HFFc6 (cell line): ENCODE measurements at places on chromosomes 6 and 20.

DNA sequence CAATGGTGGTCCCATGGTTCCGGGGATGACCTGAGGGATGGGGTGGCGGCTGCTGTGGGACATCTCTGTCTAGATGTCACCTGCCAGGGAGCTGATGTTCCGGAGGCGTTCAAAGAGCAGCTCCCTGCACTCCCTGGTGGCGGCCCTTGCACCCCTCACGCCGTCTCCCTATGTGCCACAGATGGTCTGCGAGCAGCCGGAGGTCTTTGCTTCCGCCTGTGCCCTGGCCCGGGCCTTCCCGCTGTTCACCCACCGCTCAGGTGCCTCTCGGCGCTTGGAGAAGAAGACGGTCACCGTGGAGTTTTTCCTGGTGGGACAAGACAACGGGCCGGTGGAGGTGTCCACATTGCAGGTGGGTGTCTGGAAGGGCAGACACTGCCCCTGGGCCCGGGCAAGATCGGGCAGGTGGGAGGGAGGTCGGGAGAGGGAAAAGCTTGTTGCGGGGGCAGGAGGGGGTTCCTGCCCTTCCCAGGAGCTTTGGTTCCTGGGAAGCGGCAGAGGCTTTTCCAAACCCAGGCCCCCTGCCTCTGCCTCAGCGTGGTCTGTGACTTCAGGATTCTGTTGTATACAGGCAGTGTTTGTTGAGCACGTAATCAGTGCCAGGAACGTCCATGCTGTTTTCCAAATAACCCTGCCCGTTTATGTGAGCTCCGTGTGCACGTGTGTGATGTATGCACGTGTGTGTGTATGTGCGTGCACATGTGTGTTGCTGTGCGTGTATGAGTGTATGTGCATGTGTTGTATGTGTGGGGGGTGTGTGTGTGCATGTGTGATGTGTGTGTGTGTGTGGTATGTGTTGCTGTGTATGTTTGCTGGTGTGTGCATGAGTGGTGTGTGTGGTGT is 1.9 kb downstream of the NPEPL1 start:
- no peak for DNase-seq

GRCh38 chr6:13472099-13472498 is 15.3 kb downstream of the GFOD1 start:
- DNase-seq, result no peak

DNA sequence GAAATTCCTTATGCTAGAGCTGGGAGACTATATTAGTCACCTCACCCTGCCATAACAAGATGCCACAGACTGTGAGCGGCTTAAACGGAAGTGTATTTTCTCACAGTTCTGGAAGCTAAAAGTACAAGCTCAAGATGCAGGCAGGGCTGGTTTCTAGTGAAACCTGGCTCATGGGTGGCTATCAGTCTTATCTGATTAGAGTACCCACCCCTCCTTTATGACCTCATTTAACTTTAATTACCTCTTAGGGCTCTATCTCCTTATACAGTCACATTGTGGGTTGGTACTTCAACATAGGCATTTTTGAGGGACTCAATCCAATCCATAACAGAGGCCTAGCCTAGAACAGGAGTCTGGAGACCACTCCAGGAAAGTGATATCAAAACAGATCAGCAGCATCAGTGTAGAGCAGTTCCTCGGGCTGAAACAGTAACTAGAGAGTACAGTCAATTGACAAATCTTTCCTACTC is 2.3 kb upstream of the SNRNP48 start:
- peak; percentile 69 for DNase-seq

DNA sequence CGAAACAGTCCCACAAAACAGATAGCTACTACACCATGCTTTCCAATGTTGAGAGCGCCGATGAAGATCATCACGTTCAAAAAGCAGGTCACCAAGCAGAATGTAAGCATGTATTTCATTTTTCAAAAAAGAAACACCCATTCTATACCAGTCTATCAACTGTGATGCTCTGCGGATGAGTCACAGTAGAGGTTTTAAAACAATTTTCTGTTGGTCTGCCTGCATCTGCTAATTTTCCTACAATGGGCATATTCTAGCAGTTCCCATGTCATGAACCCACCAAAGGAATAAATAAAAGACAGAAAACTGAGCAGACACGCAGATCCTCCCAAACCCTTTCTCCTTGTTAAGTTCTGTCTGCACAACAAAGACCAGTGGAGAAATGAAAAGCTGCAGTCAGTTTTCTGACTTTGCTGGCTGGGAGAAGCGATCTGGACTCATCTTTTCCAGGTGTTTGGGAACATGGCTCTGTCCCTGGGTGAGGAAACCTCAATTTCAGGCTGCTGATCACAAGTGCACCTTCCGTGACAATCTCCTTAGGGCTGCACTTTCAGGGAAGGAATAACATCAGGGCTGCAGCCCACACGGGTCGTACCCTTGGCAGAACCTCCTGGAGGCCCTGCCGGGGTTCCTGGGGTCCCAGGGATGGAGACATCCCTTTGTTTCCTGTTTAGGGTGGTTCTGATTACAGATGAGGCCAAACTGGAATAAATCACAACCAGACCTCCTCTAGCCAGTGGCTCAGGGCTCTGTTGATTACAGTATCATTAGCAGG is 200.1 kb downstream of the BMP7 start:
- DNase-seq, result no peak

- no peak for DNase-seq
These were observed 597.5 kb upstream of the JAG1 start for GRCh38 chr20:11271319-11271718.

- DNase-seq, result no peak
These were observed 214.0 kb downstream of the CLIC5 start for GRCh38 chr6:45801471-45802289.

GRCh38 chr6:146146836-146147235 is 118.0 kb downstream of the GRM1 start:
- no peak for DNase-seq

- DNase-seq, result no peak
These were observed 358.9 kb upstream of the SASH1 start for GRCh38 chr6:147983581-147984366.

DNA sequence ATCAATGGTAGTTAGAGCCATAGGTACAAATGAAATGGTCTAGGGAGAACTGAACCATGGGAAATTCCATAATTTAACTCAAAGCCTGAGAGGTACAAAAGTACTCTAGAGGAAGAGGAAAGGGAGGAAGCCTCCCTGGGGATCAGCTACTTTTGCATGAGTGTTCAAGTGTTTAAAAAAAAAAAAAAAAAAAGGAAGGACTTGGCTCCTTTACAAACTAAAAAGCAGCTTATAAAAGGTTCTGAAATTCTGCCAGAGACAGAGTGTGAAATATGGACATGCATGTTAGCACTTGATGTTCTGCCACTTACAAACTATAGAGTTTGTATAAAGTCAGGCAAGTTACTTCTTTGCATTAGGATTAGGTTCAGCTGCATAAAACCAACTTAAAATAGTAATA is 290.0 kb downstream of the TBC1D7 start:
- DNase-seq, result no peak

DNA sequence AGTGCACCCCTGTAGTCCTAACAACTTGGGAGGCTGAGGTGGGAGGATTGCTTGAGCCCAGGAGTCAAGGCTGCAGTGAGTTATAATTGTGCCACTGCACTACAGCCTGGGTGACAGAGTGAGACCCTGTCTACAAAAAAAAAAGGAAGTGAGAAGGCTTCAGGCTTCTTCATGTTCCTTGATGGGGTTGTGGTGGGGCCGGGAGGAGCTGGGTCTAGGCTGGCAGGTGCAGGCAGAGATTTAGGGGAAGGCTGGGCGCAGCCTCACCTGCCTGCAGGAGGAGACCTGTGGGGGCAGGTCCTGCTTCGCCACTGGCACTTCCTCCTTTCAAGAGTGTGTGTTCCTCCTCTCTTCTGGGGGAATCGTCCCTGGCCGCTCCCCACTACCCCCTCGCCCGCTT is 63.9 kb downstream of the CHMP4B start:
- no peak for DNase-seq

DNA sequence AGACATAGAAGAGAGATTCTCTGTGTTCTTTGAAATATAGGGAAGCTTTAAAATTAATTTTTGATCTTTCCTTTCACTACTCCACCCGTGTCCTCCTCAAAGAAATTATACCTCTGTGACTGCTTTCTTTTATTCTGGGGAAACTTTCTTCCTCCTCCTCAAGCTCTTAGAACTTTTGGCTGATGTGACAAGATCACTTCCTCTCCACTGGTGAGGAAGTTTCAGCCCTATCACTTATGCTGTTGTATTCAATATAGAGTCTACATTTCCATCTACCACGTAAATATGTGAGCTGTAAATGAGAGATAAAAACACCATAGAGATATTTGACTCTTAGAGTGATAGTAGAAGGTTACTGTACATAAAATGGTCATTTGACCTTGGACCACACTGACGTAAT is 141.9 kb upstream of the SASH1 start:
- DNase-seq, result no peak

- DNase-seq, result peak; percentile 76
These were observed 98.8 kb downstream of the SASH1 start for GRCh38 chr6:148441454-148441911.

DNA sequence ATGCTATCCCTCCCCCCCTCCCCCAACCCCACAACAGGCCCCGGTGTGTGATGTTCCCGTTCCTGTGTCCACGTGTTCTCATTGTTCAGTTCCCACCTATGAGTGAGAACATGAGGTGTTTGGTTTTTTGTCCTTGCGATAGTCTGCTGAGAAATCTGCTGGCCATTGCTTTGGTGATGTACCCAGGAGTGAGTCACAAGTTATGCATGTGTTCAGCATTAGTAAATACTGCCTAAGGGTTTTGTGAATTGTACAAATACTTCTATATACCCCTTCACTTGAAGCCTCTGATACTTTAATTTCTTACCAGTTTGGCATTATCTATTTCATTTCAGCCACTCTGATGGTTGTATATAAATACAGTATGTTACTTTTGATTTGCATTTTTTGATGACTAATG is 711.3 kb upstream of the GJE1 start:
- DNase-seq, result peak; percentile 80

DNA sequence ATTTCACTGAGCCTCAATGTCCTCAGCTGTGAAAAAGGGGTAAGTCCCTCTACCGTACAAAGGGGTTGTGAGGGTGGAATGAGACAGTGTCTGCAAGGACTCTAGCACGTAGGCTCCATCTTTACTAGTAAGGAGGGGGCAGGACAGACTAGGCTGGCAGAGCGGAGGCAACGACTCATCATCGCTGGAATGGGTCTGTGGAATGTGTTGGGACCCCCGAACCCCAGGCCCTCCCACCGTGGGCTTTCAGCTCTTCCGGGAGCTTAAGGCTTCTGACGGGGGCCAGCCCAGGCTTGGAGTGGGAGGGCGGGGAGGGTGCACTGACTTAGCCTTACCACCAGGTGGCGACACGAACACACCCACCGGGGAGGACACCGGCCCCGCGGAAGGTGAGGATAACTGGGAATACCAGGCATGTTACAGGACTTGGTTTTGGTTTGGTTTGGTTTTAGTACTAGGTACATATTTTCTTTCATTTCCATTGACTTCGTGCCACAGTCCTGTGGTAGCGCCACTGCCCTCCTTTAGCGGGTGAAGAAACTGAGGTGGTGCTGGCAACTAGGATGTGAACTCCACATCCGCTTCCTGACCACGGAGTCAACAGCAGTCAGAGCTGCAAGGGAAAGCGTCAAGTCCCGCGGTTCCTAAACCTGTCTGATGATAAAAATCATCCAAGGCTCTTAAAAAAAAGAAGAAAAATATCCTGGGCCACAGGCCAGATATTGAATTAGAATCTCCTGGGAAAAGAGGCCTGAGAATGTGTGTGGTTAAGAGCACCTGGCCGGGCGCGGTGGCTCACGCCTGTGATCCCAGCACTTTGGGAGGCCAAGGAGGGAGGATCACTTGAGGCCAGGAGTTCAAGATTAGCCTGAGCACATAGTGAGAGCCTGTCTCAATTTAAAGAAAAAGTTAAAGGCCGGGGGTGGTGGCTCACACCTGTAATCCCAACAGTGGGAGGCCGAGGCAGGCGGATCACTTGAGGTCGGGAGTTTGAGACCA is 10.3 kb upstream of the TULP1 start:
- peak; percentile 32 for DNase-seq

GRCh38 chr6:45326698-45327417 is 1.3 kb upstream of the RUNX2 start:
- no peak for DNase-seq

DNA sequence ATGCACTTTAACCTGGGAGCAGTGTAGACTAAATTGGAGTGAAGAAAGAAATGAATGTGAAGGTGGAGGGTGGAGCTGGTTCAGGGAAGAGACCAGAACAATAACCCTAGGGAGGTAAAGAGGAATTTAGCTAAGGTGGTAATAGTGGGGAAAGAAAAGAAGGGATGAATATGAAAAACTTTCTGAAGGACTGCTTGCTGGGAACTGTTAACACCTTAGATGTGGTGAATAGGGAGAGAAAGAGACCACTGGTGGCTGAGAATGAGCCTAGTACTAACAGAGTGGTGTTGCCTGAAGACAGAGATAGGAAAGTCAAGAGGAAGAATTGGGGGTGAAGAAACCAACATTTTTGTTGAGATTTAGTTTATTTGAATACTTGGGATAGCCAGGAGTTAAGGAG is 78.4 kb upstream of the HS3ST5 start:
- no peak for DNase-seq

GRCh38 chr20:60662307-60662706 is 589.8 kb upstream of the CDH4 start:
- no peak for DNase-seq

- no peak for DNase-seq
These were observed 1719.9 kb downstream of the GRIK2 start for GRCh38 chr6:103113416-103113815.

- peak; percentile 77 for DNase-seq
These were observed 443.7 kb downstream of the GJA1 start for GRCh38 chr6:121879149-121879548.

GRCh38 chr20:45016089-45016671 is 49.9 kb downstream of the STK4 start:
- peak; percentile 44 for DNase-seq

- no peak for DNase-seq
These were observed 25.4 kb upstream of the KCNB1 start for GRCh38 chr20:49507741-49508434.

DNA sequence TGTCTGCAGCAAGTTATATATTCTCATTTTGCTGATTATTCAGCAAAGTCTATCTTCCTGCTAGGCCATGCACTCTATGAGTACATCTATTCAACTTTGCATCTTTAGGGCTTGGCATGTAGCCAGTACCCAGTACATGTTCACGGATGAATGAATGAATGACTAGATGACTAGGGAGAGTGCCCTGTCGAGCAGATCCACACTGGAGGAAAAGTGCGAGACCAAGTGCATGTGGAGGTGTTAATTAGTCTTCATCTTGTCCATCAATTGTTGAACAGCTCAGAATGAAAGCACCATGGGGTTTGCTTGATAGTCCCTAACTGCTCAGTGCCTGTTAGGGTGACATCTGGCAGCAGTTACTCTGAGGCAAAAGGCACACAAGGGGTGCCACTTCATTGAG is 30.4 kb downstream of the TM9SF4 start:
- no peak for DNase-seq

- DNase-seq, result no peak
These were observed 23.3 kb downstream of the ARFGEF2 start for GRCh38 chr20:48944663-48945297.
